ENCODE measurements at places on chromosomes 5 and 9.

GRCh38 chr9:94127806-94128205 is 43.5 kb downstream of the PTPDC1 start:
- no peak for DNase-seq

GRCh38 chr9:92589923-92590322 is 54.1 kb upstream of the ECM2 start:
- DNase-seq = no peak

DNA sequence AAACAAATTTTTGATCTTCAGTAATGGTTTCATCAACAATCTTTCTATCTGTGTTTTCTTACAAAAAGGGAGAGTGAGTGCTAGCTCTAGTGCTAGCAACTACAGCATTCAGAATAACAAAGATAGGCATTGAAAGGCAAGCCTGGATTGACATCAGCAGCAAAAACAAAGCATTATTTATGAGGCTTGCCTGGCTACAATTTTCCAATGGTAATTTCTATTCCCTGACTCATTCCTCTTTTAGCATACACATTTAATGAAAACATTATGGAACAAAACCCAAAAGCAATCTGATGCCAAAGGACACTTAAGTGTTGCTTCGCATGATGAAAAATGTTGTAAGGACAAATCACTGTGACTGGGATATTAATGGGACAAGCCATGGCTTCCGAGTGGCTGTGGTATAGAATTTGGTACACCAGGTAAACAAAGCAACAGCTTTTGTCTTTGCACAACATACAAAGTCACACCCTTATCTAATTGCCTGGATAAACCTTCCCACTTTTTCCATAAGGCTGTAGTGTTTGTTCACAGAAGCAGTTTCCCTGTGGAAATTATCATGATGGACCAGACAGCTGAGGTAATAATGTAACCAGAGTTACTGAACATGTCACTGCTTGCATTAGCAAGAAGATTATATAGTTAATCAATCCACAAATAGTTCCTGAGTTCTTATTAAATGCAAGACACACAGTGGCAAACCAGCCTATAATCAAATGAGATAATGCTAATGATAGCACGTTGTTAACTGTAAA is 179.8 kb upstream of the EDIL3 start:
- DNase-seq = no peak

GRCh38 chr9:91817493-91818224 is 132.4 kb downstream of the ROR2 start:
- DNase-seq = no peak

GRCh38 chr5:64158827-64159226 is 6.8 kb upstream of the RNF180 start:
- no peak for DNase-seq

GRCh38 chr5:35246900-35247647 is 16.8 kb upstream of the PRLR start:
- DNase-seq = no peak
